ENCODE measurements at places on chromosomes 5 and 9.
A peak's percentile ranks its signal among the peaks of the same experiment; 100 is the strongest.

DNA sequence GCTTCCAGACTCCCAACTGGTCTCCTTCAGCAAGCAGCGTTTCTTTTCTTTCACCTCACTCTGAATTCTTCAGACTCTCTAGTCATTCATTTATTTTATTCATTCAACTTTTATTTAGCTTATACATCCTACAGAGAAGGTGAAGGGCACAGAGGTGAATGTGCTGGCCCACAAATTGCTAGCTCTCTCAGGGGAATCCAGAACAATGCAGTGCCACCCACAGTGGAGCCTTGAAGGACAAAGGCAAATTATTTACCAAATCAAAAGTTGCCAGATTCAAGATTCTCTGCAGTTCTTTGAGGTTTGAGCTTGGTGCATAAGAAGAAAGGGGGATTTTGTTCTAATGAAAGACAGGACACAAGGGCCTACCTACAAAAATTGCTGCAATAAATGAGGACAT lies 29.7 kb downstream of the GRIA1 start:
- DNase-seq: no peak

DNA sequence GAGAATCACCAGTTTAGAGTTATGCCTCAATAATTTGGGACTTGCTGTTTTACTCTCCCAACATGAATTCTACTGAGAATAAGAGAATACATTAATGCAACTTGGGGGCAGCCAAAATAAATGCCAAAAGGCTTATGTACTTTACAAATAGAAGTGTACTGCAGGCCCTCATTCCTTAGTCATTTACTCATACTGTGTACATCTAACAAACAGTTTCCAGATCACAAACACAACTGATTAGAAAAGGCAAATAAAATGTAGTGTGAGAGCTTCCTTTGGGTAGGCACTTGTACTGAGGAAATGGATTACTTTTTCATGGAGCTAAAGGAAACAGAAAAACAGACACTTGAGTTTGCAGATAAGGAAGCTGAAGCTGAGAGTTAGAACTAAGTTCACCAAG lies 12.6 kb downstream of the ANKDD1B start:
- DNase-seq: no peak

DNA sequence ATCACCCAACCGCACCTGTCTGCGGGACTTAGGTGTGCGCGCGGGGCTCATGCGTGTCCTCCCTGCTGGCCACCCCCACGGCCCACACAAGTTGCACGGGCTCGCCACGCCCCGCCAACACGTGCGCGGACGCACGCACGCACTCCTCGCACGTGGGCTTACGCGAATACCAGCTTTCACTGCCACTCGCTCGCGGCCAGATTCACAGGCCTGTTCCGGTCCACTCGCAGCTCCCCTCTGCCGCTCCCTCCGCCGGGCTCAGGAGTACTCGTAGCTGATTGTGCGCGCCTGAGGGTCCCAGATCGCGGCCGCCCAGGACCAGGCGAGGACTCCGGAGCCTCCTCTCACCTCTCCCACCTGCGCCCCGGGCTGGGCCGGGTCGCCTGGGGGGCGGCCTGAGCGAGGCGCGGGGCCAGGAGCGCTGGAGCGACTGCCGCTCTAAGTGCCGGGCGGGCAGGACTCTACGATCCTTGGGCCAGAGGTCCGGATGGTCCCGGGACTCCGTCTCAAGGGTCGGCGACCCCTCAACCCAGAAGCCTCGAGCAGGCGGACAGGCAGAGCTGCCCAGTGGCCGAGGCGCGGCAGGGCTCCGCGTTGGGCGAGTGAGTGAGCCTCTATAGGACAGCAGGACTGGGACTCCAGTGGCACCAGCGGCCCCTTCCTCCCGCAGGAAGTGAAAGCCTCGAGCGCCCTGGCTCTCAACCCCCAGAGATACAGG lies 3.4 kb downstream of the PCDHGC5 start:
- DNase-seq: no peak

DNA sequence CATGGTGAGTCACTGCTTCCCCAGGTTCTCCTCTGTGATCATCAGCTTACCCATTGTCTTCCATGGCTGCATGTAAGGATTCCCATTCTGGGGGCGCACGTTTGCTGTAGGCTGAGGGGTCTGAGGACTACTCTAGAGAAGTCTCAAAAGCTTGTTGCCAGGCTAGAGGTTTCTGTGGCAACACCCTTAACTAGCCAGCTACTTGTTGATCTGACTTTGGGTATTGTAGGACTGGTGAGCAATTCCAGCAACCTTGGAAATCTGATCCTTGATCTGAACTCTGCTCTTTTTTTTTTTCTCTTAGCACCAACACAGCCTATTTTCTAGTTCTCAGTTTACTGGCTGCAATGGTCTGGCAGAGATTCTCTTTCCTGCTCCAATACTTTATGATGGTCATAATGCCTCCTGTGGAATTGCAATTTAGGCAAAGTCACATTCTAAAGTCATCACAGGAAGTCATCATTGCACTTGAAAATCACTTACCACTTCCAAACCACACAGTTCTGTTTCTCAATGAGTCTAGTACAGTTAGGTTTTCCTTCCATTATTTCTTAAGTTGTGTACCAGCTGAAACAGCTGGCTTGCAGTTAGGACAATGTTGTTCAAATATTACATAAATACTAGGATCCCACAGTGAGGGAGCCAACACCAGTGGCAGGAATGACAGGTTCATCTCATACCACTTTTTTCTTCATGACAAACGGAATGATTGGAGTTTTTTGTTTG lies 110.3 kb downstream of the SLC12A2 start:
- DNase-seq: no peak

GRCh38 chr5:3417376-3417943 lies 178.2 kb upstream of the IRX1 start:
- DNase-seq: no peak

DNA sequence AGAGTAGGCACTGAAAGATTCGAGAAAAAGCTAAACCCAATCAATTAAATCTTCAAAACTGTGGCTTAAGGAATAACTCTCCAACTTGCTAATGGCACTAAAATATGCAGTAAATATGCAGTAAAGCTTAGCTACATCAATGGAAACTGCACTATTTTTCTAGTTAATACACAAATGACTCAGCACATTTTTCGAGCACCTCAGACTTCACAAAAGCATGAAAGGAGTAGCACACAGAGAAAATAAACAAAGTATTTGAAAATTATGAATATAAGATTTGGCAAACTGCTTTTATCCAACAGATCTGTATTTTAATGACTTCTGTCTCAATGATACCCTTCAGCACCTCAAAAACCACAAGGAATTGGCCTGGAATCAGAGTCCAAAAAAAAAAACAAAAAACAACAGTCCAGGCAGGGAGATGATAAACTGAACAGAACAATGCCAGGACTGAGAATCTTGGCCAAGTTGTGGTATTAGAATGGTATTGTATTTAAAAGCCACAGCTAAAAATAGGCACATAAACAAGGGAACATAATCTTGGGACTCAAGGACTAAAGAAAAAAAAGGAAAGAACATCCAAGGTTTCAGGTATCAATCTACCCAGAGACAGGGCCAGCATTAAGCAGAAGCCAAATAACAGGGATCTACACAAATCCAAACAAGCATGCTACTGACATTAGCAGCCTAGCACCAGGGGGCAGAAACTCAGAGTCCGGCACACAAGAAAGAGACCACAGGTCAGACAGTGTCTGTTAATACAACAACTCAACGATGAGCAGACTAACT lies 21.4 kb downstream of the TMEM245 start:
- DNase-seq: no peak

GRCh38 chr9:93092251-93092991 lies 3.6 kb upstream of the CARD19 start:
- no peak for DNase-seq

DNA sequence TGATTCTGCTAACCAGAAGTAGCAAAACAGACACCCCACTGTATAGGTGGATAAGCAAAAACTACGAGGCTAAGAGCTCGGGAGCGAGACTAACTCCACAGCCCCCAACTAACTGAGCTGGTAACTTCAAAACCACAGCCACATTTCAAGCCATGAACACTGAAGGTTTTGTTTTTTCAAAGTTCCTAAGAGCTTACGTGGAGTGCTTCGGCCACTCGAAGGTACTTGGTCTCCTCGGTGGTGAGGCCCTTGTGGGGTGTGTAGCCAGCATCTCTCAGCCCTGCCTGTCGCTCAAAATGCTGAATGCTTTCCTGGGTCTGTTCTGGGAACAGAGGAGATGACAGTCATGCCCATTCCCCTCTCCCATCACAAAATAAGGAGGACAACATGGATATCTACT lies 11.1 kb downstream of the KIAA1191 start:
- no peak for DNase-seq

- DNase-seq: no peak
These were observed 32.7 kb upstream of the DMRTA1 start for GRCh38 chr9:22413884-22414283.

GRCh38 chr5:73625944-73626811 lies at the start of gene ARHGEF28:
ARHGEF28 (plus strand) TSS chr5:73626196; CDS start chr5:73684852, 58,656 bp downstream.
- DNase-seq: no peak

- DNase-seq: no peak
These were observed 120.5 kb downstream of the MPDZ start for GRCh38 chr9:13158986-13159385.

DNA sequence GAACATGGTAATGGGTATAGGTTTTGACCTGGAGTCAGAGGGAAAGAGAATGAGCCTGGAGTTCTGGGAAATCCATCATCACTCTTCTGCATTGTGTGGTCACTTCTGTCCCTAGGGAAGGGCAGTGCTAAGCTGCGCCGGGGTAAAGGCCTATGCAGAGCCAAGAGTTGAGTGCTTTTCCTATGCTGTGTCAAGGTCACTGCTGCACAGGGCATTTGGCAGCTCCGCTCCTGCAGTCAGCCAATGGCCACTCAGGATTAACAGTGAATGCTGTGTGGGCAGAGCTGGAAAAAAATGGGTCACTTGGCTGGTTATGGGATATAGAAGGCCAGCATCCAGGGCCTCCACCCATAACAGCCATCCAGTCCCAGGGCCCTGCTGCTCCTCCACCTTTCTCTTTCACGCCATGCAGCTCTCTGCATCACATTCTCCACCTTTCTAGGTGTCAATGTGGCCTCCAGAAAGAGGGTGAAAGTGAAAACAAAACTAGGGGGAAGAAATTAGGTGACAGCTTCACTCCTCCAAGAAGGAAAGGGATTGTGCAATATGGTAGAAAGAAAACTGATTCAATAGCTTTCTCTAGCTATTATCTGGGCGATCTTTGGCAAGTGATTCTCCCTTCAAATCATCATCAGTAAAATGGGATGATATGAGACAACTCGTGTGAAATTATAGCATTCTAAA lies 279.3 kb upstream of the ANKRD55 start:
- DNase-seq: no peak

DNA sequence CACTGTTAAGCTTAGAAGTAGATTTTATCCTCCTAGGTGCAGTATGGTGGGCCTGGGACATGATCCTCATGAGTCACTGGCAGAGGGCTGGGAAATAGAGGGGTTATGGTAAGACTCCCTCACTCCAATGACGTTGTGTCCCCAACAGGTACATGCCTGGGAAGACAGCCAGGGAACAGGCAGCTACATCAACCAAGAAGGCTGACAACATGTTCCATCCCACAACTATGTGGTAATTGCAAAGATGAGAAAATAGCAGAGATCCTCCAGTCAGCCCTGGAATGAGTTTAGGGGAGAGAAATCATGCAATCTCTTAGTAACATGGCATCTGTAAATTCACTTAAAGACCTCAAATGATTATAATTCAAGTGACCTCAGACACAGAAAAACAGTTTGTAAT lies 114.4 kb upstream of the LIFR start:
- DNase-seq: no peak

GRCh38 chr5:44845777-44846176 lies 37.0 kb downstream of the MRPS30 start:
- DNase-seq: no peak

- no peak for DNase-seq
These were observed 1.7 kb upstream of the PTGDS start for GRCh38 chr9:136975644-136976043.

DNA sequence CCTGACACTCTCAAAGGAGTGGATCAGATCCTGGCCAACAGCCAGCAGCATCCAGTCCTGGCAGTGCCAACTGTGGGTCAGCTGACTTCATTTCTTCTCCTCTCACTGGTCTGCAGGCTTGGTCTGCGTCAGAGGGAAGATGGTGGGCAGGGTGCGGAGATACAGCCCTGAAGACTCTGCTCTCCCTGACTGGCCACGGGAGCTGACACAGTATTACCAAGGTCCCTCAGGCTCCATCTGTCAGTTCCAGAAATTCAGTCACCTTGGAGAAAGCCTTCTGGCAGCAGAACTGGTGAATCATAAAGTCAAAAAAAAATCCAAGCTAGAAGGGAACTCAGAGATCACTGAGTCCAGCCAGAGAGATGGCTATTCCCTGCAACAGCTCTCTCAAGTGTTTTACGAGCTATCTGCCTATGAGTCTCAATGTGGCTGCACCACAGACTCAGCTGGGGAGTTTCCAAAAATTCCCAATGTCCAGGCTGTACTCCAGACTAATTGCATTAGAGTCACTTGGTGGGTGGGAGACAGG lies 27.9 kb downstream of the C1QTNF2 start:
- DNase-seq: peak; percentile 28

DNA sequence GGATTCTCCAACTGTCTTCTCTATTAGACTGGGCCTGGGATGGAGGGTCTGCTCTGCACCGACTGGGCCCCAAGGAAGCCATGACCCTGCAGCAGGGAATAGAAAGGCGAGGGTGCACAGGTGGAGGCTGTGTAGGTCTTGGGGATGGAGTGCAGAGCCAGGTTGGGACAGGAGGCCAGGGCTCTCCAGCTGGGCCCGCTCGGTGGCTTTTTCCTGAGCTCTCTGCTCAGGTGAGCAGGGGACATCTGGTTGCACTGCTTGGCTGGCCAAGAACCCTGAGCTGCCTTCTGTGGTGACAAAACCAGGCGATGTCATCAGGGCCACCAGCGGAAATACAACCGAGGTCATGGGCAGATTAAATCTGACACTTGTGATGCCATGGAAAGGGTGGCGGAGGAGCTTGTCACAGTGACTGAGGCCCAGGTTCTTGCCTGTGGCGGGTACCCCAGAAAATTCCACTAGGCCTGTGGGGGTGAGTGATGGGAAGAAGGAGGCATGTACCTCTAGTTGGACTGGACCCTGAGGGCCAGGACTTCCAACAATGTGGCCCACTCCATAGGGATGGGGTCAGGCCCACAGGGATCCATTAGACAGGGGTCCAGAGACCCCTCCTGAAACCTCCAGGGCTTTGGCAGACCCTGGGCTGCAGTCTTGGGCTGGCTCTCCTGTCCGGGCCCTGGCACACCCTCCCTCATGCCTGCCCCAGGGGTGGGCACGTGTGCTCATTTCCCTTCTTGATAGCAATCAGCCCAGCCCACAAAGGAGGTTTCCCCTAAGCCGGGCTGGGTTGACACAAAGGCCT lies 4.4 kb upstream of the IL3 start:
- no peak for DNase-seq

DNA sequence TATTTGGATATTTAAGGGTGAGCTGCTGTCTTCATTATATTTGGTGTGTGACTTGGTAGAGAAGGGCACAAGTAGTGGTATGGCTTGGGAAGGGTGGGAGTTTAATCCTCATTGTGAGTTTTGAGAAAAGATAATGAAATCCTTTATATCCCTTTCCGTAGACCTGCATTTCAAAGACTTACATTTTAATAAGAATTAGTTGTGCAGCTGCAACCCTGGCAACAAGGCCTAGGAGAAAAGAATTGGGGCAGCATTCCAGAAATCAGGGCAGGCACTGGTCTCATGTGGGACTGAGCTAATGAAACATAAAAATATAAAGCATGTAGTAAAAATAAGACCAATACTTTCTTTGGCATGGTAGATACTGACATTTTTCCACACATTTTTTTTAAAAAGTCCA lies 60.5 kb downstream of the CDC42SE2 start:
- DNase-seq: no peak

All from HS-5 (cell line).